Occipital lobe (tissue), 3 donors: ENCODE measurements at places on chromosomes 11 and 22. TPM values are rescaled to one million over a fixed set of nuclear protein-coding genes. Genes with fewer than 3 reads are reported as not detected.
A peak's percentile ranks its signal among the peaks of the same experiment; 100 is the strongest.

- no peak for DNase-seq
These were observed 712.2 kb downstream of the ETS1 start for GRCh38 chr11:127875131-127875530.

- DNase-seq: no peak
These were observed 17.1 kb downstream of the MIAT start for GRCh38 chr22:26674211-26675190.

DNA sequence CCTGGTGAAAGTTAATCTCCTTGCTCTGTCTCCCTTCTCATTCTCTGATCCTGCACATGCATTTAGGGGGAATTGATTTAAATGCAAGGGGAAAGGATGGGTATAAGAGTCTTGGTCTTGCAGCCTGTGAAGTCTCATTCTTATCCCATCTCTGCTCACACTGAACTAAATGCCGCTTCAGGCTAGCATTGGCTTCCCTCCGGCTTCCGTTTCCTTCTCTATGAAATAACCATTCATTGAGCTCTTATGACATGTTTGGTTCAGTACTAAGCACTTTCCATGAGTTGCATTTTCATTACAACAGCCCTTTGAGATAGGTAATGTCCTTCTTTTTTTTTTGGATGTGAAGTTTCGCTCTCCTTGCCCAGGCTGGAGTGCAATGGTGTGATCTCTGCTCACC lies 5.6 kb downstream of the ZBTB16 start:
- DNase-seq: no peak

DNA sequence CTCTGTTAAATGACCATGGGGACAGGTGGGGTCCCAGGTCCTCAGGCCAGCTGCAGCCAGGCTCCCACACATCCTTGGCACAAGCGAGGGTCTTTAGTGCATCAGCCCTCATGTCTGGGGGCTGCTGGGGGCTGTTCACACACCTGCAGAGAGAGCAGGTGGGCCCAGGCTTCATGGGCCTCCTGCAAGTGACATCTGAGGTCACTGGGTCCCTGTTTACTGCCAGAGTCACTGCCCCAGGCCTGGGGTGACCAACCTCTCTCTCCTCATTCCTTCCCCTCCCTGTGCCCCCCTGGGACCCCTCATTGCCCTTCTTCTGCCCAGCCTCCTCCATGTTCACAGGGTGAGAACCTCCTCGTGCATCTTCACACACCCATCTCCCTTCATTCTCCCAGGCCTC lies 92.4 kb downstream of the RTL6 start:
- no peak for DNase-seq

DNA sequence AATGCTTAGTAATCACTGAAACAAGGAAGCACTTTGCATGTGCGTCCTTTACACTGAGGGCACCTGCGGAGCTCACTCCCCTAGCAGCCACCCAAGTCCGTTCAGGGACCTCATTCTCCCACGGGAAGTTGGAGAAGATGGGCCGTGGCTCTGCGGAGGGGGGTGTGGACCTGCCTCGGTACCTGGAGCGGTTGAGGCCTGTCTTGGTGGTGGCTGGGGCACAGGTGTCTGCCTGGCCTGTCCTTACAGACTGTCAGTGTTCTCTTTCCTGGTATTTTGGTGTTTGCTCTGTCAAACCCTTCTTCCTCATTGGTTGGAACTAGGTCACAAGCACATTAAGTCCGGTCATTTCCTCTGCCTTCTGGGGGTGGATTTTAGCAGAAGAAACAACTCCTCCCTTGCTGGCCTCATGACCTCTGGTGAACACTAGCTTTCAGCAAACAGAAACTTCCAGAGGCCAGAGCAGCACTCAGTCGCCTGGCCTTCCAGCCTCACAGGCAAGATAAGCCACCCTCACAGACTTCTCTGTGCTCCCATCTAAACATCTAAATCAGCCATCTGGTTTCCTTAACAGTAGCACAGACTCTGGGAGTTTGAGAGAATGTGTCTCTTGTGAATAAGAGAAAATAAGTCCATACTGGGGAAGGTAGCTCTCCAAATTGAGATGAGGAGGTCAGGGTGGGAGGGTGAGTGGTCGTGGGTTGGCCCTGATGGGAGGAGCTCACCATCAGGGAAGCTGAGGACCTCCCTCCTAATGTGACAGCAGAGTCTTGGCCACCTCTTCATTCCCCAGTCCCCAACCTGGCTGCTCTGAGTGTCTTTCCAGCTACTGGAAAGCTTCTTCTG lies 8.6 kb downstream of the SNAP29 start:
- DNase-seq: no peak

GRCh38 chr11:78773077-78773476 lies 198.4 kb upstream of the NARS2 start:
- no peak for DNase-seq

- DNase-seq: no peak
These were observed 13.5 kb downstream of the SCN3B start for GRCh38 chr11:123640677-123641494.

DNA sequence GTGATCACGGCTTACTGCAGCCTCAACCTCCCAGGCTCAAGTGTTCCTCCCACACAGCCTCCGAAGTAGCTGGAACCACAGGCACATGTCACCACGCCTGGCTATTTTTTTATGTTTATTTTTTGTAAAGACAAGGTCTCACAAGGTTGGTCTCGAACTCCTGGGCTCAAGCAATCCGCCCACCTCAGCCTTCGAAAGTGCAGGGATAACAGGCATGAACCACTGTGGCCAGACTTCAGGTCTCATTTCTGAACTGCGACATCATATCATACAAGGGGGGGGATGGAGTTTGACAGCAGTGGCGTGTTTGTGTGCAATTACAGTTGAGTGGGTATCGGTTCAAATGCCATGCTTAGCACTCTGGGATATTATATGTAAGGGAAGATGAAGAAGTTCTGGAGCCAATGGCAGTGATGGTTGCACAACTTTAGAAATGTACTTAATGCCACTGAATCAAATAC lies 6.9 kb downstream of the NAALADL1 start:
- no peak for DNase-seq

DNA sequence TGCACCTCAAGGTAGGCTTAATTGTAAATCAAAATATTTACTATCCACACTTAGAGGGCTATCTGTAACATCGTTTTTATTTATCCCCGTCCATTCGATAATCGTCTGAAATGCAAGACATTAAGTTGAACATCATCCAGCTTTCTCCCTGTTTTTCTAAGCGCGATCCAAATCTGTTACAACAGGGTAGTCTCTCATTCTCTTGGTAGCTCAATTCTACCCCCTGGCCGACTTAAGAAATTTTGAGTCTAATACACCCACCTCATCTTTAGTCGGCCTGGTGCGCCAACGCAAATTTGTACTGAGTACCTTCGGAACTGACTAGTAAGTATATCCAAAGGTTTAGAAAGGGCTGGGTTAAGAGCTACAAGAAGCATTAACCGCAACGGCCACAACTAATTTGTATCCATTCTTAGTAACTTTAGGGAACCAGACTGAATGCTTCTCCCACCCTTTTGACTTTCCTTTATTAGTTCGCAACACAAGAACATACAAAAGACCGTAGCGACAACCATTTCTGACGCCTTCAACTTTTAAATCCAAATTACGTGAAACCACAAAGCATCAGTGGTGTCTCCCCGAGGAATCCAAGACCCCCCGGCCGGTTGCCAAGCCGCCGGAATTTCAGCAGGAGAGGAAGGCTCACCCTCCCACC lies 1.0 kb upstream of the ZNF143 start:
- DNase-seq: no peak

DNA sequence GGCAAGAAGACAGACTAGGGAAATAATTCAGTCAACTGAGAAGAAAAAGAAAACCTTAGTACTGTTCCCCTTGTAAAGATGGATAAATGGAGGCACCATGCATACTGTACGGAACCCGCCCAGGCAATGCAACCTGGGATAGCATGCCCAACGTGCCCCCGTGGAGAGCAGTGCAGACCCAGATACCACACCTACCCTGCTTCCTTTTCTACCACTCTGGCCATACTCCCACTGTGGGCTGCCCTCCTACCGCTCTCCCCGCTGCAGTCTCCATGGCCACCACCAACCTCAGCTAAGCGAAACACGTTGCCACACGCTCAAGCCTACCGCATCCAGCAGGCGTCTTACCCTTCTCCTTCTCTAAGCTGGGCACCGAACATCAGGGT lies 117.4 kb upstream of the SERPIND1 start:
- DNase-seq: no peak

GRCh38 chr11:128859563-128860441 lies 7.3 kb downstream of the KCNJ1 start:
- no peak for DNase-seq

- no peak for DNase-seq
These were observed 30.1 kb upstream of the TMEM45B start for GRCh38 chr11:129785383-129786111.

GRCh38 chr11:63761188-63761587 lies 7.4 kb downstream of the ZFTA start:
- no peak for DNase-seq

DNA sequence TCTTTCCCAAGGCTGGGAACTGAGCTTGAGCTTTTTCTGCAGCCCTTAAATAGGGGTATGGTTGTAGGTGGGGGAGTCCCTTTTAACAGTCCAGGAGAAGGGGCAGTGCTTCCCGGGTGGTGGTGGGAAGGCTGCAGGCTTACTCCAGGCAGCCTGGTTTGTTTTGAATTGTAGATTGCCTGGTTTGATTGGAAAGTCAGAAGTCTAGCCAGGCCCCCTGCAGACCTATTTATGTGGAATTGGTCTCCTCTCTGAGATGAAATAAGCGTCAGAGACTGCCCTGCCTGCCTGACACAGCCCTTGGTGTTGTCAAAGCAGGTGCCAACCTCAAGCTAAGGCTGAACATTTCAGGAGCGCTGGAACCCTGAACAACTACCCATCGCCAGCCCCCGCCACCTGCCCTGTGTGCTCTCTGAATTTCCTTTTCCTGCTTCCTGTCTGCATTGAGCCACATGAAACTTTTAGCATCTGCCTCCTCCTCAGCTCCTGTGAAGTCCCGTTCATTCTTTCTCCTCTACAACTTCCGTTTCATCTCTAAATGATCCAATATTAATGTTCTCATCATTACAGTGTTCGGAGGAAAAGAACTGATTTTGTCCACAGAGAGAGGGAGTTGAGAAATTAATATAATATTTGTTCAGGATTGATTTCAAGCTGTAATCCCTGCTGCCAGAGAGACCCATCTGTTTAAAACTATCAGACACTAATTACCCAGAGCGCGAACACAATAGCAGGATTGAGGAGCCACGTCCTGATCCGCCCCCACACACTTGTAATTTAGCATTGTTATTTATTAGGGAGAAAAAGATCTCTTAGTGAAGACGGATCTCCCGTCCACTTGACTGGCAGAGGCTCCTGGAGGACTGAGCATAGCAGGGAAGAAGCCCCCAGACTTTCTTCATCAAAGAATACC lies 136.5 kb downstream of the TRIM29 start:
- no peak for DNase-seq

- DNase-seq: no peak
These were observed 8.8 kb downstream of the ASPHD2 start for GRCh38 chr22:26437694-26438392.

- peak; percentile 29 for DNase-seq
These were observed 56.0 kb downstream of the PISD start for GRCh38 chr22:31605851-31606585.

PHLDB1 gene
- total RNA-seq: 65.8 TPM

STT3A gene
- 84.2 TPM for total RNA-seq

MS4A12 gene
- total RNA-seq: not detected

FIBIN gene
- 7.8 TPM for total RNA-seq

ZNF280B gene
- total RNA-seq: 3.7 TPM

FBXO3 gene
- 93.9 TPM for total RNA-seq
